SJSA1 (cell line): ENCODE measurements at places on chromosomes 7 and 10. TPM values are rescaled to one million over a fixed set of nuclear protein-coding genes. Genes with fewer than 3 reads are reported as not detected.

Gene MSS51
- total RNA-seq = 0.22 and 0.71 TPM in 2 replicates

- DNase-seq = no peak
Measured at GRCh38 chr7:80294346-80294745, 159.7 kb downstream of the GNAI1 start.

DNA sequence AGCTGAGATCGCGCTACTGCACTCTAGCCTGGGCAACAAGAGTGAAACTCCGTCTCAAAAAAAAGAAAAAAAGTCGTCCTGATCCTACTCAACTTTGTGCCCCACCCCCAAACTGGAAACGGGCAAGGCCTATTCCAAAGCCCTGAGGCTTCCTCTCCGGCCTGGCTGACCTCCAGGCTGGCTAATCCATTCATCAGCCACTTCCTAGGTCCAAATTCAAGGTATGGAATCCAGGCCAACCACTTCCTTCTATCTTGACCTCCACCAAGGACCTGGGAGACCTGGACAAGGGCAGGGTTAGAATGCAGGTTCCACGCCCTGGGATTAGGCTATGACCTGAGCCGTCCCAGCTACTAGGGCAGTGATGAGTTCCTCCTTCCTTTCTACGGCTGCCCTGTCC lies 20.4 kb upstream of the EIF4H start:
- DNase-seq = no peak

DNA sequence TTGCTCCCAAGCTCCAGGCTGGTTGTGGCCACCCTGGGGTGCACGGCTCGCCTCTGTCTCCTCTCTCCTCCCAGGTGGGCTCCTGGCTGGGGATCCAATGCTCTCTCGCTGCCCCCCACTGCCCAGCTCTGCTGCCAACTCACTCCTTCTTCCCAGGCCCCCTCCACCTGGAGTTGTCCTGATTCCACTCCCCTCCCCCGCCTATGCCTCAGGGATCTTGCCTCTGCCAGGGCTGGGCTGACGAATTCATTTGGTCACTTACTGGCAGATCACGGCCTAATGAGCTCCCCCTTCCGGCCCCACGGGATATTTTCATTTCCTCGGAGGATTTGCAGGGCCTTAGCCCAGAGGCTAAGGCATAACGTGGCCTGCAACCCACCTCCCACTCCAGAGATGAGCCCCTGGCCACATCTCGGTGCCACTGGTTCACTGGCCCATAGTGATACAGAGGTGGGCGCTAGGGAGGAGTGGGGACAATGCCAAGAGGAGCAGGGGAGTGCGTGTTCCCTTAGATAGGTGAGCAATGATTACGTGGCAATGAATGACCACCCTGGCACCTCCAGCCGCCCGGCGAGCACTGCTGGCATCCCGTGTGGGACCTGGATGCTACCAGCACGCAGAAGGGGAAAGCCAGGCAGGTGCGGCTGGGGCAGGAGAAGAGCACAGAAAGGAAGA lies 344.6 kb upstream of the SHH start:
- DNase-seq = no peak

DNA sequence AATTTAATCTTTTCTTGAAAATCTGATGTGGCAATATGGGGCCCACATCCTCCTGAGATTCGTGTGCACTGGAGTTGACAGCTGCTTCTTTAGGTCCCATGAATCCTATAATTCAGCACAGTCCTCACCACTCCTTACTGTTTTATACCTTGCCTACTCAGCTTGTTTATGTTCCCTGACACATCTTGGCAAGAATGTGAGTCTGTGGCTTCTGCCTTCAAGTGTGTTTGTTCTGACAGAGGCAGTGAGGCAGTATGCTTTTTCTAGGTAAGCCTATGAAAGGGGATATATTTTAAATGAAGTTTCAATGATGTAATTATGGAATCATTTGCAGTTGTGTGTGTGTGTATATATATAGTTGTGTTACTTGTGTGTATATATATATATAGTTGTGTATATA lies 106.4 kb downstream of the AMPH start:
- DNase-seq = no peak

GRCh38 chr7:74282748-74283459 lies 6.3 kb upstream of the CLIP2 start:
- DNase-seq = no peak
